ENCODE measurements at places on chromosomes 13 and 19.

DNA sequence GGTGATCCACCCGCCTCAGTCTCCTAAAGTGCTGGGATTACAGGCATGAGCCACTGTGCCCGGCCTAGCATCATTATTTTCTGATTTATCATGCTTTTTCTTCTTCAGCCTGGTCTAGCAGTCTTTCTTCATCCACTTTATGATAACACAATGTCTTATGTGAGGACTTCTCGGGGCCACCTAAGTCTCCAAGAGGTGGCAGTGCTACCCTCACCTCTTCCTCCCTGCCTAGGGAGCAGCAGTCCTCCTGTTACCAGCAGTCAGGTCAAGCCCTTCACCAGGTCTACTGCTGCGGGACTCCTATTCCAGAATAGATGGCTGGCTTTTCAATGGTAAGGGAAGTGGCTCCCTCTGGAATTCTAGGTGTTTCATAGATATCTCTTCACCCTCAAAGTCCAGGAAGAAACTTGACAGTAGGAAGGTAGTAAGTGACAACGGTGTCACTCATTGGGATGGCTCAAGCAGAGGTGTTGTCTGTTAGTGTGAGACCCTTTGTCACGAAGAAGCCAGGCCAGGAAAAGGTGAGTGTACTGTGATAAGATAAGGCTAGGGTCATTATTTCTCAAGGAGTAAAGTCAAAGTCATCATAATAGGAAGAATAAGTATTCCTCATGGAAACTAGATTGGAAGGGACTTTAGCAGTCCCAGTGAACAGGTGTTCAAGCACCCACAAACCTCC is 164.0 kb downstream of the KLF5 start:
- DNase-seq, result no peak

DNA sequence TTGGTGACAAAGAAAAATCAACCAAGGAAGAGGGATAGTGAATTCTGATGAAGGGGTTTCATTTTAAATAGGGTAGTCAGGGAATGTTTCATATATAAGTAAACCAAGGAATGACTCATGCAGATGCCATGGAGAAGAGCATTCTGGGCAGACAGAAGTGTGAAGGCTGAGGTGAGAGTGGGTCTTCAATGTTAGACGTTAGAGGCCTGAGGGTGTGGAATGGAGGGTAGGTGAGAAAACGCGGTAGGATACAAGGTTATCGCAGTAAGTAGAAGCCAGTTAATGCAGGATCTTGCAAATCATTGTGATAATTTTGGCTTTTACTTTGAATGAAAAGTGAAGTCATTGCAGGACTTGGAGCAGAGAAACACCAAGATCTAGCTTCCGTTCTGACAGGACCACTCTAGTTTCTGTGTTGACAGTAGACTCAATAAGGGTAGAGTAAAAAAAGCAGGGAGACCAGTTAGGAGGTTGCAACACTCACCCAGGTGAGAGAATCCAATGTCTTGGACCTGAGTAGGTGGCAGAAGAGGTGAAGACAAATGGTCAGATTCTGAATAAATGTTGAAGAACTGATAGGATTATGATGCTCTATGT is 225.2 kb upstream of the TMTC4 start:
- no peak for DNase-seq

DNA sequence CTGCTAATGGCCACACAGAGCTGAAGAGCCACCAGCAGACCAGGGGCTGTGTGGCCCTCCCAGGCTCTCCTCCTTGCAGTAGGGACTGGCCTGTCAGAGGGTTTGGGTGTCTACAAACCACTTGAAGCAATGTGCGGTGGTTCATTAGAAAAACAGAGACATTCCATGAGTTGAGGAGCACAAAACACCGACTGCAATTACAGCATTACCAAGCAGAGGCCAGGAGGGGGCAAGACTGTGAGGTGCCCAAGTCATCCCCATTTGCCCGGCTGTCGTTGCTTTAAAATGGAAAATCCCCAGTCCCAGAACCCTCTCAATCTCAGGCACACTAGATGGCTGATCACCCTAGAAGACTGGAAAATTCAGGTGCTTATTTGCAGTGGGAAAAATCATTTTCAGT is 15.0 kb downstream of the TMTC4 start:
- DNase-seq, result no peak

DNA sequence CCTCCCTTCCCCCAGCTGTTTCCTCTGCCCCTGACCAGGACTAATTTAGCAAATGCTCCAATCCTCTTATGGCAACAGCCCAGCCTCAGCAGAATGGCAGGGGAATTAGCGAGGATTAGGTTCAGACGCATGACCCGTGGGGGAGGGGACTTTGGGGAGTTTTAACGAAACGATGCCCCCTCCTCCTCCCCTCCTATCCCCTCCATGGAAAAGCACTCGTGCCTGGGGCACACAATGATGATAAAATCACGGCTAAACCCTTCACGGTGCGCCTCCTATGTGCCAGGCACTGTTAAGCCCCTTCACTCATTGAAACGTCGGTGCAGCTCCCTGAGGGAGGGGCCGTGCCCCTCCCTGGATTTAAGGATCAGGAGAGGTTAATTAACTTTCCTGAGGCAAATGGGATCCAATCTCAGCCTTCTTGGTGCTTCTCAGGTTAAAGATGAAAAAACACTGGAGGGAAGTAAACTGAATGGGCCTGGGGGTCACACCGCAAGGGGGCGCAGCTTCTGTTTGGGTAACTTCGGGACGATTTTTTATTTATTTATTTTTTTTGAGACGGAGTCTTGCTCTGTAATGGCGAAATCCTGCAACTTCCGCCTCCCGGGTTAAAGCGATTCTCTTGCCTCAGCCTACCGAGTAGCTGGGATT is 10.1 kb upstream of the TPRX2 start:
- no peak for DNase-seq

DNA sequence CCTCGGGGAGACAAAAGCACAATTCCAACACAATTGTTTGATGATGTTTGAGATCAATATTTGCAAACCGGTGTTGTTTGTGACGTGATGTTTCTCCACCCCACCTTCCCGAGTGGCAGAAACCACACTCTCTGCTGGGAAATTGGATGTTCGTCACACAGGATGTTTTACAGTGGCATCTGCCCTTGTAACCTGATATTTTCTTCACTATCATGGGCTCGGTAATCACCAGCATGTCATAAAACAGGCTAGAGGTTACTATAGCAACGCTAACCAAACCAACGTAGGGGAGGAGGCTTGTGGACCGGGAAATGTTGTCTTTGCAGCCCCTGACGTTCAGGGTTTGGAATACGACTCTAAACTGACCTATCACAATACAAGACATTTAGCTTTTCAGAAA is 454.5 kb downstream of the IRS2 start:
- DNase-seq, result no peak

GRCh38 chr13:23983671-23984070 is 86.4 kb upstream of the C1QTNF9B start:
- no peak for DNase-seq

- DNase-seq, result no peak
Observed at GRCh38 chr13:55160867-55161266, 1979.9 kb upstream of the PRR20A start.

DNA sequence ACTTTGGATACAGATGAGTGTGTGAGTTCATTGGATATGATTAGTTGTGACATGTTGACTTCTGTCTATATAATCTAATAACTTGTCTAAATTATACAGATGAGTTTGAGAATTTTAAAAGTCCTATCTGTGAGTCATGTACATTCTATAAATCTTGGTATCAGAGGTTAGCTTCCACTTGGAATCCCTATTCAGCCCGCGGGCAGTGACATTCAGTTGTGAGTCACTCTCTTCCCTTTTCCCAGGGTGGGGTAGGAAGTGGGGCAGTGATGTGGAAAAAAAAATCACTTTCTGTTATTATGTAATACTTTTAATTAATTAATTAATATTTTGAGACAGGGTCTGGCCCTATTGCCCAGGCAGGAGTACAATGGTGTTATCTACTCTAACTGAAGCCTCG is 33.0 kb upstream of the ZNF808 start:
- no peak for DNase-seq

GRCh38 chr19:13526552-13526951 is 20.3 kb upstream of the CACNA1A start:
- DNase-seq, result no peak

DNA sequence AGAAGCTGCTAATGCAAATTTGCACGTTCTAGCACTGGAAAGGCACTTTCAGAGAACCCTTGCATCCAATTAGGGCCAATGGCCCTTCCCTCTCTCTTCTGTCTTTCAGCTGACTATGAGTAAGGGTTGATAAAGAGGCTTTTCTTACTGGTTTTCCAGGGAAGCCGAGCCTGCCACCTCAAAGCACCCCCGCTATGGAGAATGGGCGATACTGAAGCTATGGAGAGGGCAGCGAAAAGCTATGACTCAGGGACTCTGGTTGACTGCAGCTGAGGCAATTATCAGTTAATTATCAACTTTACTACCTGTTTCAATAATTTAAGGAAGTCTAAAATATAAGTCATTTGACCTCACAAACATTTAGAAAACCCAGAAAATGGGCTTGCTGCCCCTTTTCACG is 115.8 kb downstream of the TRPC4 start:
- DNase-seq, result no peak

DNA sequence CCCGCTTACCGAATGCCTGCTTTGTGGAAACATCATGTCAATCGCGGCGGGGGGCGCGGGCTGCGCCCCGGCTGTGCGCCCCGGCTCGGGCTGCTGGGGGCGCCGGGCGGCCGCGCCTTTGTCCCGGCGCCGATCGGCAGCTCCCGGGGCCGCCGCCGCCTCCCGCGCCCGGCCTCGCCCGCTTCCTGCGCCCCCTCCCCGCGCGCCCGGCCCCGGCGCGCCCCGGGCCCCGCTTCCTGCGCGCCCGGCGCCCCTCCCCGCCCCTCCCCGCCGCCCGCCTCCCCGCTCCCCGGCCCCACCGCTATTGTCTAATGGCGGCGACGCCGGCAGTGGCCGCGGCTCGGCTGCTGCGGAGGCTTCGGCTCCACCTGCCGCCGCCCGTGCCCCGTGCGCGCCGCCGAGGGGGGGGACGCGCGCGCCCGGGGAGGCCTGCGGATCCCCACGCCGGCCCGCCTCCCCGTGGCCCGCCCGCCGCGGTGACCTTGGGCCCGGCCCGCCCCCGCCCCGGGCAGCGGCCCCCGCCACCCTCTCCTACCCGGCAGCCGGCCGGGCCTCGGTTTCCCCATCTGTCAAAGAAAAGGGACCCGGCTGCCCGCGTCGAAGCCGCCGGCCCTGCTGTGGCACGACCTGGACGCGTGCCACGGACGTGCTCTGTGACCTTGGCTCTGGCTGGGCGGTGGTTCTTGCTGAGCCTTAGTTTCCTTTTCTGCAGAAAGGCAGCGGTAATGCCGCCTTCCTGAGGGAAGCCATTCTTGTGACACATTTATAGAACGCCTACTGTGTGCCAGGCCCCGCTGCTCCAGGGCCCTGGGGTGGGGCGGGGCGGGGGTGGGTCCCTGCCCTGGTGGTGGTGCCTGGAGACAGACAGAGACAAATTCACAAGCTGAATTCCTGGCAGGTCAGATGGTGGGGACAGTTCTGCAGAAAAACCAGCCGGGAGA is at the start of gene TLE5:
TSS of gene TLE5 (minus strand) at position 331 of the 941 bp plus-strand sequence. CDS start at position 36, 295 bp downstream.
- peak; percentile 84 for DNase-seq

GRCh38 chr13:83214452-83214851 is 667.8 kb downstream of the SLITRK1 start:
- DNase-seq, result no peak

GRCh38 chr13:54511366-54511765 is 1482.8 kb downstream of the OLFM4 start:
- DNase-seq, result no peak

DNA sequence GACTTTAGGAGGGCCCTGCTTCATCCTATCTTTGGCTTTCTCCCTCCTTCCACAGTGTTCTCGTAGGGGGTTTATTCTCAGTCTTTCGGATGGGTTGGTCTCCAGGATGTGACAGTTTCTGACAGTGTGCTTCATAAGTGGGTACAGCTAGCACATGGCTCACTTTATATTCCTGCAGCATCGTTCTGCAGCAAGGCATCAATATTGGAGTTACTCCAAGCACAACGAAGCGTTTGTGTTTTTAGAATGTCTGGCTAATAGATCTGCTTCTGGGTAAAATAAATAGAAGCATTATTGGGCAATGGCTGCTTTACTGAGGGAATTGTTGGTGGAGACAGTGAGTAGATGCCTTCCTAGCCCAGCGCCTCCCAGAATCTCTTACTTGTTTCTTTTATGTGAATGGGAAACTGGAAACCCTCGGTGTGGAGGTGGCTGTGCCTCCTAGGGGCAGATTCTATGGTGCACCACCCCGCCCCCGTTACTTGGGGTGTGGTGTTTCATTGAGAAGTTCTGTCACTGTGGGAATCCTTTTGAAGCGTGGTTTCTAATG is 2.0 kb downstream of the FARP1 start:
- DNase-seq, result no peak

DNA sequence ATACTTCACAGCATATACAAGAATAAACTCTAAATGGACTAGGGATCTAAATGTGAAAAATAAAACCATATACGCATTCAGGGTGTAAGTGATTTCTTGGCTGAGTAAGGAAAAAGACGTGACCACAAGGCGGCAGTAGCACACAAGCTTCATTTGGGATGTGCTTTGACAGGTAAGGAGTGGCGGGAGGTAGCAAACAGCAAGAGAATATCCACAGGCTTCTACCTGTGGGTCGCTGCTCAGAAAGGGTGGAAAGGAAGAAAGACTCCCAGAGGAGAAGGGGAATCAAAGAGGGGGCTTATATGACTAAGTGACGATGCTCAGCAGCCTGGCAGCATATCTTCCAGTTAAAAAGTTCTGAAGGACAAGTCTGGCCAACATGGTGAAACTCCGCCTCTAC is 2.5 kb upstream of the ZNF121 start:
- peak; percentile 83 for DNase-seq

DNA sequence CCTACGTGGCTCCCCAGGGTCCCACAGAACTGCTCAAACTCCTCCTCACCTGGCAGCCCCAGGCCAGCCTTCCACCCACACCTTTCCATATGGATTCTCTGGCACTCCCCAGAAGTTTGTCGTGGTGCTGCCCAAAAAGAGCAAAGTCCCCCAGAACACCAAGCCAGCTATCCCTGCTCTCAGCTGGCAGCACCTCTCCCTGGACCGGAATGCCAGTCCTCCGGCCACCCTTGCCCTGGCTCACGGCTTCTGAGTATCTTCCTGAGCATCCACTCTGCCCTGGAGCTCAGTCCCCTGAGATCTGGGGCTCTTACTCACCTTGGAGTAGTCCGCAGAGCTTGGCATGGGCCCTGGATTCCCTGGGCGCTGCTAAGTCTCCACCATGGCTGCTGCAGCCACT is 166.5 kb upstream of the ZNF507 start:
- no peak for DNase-seq

GRCh38 chr13:111974341-111974640 is 92.7 kb upstream of the SOX1 start:
- no peak for DNase-seq

DNA sequence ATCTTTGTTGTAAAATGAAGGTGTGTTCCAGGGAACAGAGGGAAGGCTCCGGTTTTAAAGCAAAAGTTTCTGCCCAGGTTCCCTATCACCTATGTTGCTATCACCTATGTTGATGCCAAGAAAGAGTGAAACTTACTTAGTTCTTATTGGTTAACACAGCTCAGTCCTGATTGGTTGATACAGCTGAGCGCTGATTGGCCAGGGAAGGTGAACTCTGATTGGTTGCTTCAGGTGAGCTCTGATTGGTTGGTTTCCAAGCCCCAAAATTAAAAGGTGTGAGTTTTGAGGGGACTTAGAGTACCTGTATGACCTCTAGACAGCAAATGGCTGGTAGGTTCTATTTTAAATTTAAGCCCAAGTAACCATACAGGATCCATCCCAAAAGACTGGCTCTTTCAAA is 42.2 kb downstream of the FPR3 start:
- no peak for DNase-seq
